NCI-H2029 treated with DMSO at 0.1 percent for 48 hours (cell line): ENCODE measurements at places on chromosomes 7 and 10.

GRCh38 chr7:27593226-27593625, 69.5 kb downstream of the HIBADH start:
- DNase-seq = no peak

DNA sequence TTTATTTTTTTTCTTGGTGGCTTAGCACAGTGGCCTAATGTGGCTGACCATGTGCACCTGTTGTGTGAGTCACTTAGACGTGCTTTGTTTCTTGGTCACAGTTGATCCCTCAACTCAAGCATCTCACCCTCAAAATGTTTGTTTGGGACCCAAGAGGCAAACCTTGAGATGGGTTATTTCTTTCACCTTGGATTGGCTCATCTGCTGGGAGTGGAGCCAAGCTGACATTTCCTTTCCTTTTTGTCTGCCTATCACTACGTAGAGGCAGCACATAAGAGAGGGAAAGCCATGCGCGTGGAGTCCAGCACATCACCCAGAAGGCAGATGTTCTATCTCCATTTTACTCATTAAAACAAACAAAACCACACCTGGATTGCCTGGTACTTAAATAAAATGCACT, 6.4 kb upstream of the PRKCQ start:
- no peak for DNase-seq

DNA sequence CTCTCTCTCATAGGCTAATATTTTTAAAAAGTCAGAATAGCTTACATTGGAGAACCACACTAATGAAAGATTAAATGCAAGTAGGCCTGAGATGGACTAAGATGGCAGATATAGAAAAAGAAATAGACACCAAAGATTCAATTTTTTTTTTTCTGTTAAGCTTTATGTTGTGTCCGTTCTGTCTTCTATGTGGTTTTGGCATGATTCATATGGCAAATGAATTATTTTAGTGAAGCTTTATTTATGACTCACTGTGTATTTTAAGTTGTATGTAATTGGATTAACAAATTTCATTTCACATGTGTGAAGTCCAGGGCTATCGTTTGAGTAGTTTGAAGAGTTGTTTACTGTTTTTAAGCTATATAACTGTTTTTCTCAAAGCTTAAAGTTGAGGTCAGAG, 214.8 kb downstream of the CAMK1D start:
- DNase-seq = no peak

GRCh38 chr10:4013651-4014121, 228.7 kb upstream of the KLF6 start:
- DNase-seq = peak; percentile 17

- DNase-seq = no peak
These were observed 60.0 kb upstream of the CYP2C18 start for GRCh38 chr10:94623572-94623971.

- DNase-seq = no peak
These were observed 161.9 kb upstream of the ZMIZ1 start for GRCh38 chr10:78906734-78907390.

- DNase-seq = no peak
These were observed 50.0 kb upstream of the PDK4 start for GRCh38 chr7:95646350-95646749.

- no peak for DNase-seq
These were observed 41.8 kb upstream of the CC2D2B start for GRCh38 chr10:95865814-95866466.

GRCh38 chr7:1567896-1568510, 1.8 kb downstream of the PSMG3 start:
- DNase-seq = no peak

- DNase-seq = no peak
These were observed 287.5 kb upstream of the NPVF start for GRCh38 chr7:25515633-25516275.

GRCh38 chr10:106111246-106111645, 1053.3 kb downstream of the SORCS1 start:
- no peak for DNase-seq

DNA sequence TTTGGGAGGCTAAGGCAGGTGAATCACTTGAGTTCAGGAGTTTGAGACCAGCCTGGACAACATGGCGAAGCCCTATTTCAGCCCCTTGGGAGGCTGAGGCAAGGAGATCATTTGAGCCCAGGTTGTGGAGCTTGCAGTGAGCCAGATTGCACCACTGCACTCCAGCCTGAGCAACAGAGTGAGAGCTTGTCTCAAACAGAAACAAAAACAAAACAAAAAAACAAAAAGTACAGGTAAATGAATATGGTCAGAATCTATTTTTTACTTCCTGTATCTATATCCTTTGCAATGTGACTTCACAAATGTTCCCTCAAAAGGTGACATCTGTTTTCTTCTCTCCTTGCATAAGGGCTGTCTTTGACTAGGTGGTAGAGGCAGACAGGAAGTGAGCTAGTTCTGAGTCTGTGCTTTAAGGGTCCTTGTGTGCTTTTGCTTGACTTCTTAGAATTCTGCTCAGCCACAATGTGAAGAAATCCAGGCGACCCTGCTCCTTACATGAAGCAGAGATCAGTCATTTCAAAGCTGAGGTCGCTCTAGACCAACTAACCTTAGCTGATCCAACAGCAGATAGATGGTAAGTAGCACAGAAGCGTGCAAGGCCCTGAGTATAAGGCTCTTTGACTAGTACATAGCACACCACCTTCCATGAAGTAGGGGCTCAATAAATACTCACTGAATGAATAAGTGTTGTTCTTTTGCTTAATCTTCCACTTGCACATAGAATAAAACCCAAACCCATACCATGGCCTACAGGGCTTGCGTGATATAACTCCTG, 423.2 kb upstream of the PCDH15 start:
- no peak for DNase-seq

- DNase-seq = no peak
These were observed 19.1 kb downstream of the MCMBP start for GRCh38 chr10:119853574-119853973.

DNA sequence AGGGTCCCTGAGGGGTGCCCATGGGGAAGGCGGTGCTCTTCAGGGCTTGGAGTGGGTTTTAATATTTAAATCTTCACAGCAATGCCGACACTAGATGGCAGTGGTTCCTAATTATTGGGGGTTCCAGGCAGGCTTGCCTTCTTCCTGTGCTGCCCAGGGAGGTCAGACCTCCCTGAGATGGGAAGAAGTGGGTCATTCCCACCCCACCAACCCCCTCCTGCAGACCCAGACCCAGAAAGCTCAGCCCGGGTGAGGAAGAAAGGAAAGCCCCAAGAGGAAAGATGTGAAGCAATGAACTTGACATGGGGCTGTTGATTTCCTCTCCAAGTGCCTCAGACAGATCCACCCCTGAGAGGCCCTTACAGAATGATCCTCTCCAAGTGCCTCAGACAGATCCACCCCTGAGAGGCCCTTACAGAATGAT, 85.1 kb upstream of the LANCL2 start:
- peak; percentile 5 for DNase-seq

GRCh38 chr7:73830681-73831583, at the start of gene CLDN4:
TSS of gene CLDN4 (plus strand) at chr7:73830996. CDS start at chr7:73831202, 206 bp downstream.
- peak; percentile 82 for DNase-seq
